GM12892 (cell line): ENCODE measurements at places on chromosomes 6 and 20.

DNA sequence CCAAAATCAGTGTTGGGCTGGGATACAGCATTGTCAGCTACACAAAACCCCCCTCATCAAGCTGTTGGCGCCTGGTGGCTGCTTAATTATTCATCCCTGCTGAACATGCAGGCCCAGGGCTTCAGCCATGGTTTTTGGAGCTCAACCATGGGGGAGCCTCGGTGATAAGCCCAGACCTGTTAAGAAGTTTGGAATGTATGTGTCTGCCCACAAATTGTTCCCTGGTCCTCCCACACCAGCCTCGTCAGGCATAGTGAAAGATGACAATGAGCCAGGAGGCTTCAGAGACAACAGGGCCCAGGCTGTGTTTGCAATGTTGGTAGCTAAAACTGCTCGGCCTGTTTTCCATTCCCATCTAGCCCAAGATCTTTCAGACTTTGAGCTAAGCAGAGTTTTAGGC is 34.8 kb upstream of the SIRPA start:
- DNase-seq, result no peak

DNA sequence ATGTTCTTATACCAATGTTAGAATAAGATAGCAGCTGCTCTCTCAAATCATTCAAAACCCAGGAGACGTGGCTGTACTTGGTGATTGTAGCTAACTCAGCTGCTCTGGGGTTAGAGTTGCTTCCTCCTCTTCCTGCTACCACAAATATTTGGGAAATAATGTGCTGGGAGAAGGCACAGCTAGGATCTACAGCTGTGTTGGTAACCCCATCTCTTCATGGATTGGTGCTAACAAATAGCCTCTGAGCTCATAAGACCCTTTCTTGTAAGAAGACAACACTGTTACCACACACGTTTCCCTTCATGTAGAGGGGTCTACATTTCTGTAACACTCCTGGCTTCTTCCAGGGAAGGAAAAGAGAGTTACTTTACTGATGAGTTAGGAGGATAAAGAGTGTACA is 911.0 kb upstream of the CITED2 start:
- DNase-seq, result no peak

DNA sequence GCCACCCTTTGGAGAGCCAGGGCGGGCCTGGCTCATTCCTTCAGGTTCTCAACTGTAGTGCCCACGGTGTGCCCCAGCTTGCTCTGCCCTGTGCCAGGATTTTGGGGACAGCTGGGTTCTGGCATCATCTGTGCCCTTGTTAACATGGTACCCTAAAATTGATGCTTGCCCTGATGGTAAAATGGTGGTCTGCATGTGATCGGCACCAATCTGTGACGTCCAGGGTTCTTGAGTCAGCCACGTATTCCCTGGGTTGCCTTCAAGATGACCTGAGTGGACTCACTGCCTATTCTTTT is 31.2 kb upstream of the APCDD1L start:
- DNase-seq, result no peak

DNA sequence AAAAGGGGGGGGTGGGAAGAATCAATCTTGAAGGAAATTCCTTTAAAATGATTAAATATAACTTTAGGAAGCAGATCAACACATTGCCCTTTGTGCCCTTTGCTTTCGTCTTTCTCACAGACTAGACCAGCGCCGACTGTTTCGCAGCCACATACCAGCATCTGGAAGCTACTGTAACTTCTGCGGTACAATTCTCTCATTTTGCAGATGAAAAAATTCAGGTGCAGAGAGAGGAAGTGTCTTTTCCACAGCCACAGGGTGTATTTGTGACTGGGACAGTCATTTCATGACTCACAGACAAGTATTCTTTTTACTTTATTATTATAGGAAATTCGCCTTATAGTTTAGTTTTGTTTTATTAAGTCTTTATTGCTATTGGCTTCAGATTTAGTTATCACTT is 84.2 kb downstream of the UST start:
- DNase-seq, result no peak

GRCh38 chr6:22322103-22323030 is 25.5 kb upstream of the PRL start:
- no peak for DNase-seq

GRCh38 chr6:11876934-11877433 is 98.4 kb upstream of the ADTRP start:
- no peak for DNase-seq

- DNase-seq, result no peak
These were observed 16.1 kb downstream of the TAF4 start for GRCh38 chr20:62049342-62050165.

DNA sequence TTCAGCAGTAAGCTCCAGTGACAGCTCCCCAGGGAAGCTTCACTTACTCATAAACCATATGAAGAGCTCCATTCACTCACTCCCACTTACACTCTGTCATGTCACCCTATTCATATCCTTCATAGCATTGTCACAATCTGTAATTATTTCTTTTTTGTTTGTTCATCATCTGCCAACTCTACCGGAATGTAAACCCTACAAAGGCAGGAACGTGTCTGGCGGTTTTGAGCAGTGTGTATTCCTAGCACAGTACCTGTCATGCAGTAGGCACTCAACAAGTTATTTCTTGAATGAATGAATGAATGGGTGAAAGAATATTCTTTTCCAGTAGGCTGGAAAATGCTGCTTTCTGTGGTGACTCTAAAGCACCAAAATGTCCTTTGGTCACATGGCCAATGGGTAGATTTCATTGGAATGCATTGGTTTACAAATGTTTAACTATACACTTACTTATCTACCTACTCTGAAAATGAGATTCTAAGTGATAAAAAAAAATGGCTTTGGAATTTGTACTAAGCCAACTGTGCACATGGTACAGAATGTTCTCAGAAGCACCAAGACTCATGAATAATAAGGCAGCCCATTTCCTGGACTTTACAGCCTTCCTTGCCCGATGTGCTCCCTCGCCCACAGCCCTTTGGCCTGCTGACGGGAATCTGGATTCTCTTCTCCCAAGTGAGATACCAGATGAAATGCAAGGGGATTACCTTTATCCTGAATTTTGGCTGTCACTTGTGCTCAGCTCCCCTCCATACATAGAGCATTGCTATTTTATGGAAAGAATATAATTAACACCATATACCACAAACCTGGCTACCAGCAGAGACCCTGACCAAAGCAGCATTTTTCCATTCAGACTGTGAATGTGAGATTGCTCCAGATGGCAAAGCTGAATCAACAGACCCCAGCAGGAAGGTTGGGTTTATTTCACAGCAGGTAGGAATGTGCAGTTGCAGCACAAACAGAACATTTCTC is 273.3 kb downstream of the ALDH8A1 start:
- DNase-seq, result no peak

DNA sequence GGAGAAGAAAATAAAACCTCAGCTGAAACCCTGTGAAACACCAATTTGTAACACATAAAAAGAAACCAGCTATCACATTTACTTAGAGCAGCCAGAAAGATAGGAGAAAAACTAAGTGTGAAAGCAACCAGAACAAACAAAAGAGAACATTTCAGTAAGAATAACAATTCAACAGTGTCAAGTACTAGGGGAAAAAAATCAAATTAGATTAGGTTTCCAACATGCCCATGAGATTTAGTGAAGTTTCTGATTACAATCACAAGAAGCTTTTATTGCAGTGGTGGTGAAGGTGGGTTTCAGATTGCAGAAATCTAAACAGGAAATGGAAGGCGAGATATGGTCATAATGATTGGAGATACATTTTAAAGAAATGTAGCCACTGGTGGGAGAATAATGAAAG is 22.1 kb upstream of the TRDN start:
- no peak for DNase-seq

GRCh38 chr20:32355417-32355841 is 2.7 kb upstream of the ASXL1 start:
- no peak for DNase-seq

DNA sequence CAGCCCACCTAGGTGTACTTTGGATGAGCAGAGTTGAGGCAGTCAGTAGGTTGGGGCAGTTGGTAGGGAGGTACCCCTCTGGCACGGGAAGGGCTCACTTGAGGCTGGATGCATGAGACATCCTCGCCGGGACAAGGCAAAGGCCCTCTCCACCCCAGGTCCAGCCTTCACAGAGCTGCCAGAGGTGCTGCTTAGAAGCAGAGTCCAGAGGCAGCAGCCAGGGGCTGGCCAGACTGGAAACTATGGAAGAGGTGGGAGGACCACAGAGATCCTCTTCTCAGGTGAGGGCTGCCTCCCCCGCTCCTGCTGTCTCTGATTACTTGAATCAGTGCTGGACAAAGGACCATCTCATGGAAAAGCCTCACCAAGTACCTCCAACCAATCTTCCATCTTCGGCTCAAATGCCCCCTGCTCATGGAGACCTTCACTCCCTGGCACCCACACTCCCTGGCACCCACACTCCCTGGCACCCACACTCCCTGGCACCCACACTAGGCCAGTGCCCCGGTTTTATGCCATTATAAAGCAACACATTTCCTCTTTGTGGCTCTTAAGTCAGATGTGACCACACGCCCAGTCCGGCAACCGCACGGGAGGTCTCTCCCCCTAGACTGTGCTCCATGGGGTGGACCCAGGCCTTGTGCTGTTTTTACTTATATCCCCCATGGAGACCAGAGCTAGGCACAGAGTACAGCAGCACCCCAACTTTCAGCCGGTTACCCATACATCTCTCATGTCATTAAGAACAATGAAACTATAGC is 100.1 kb downstream of the YTHDF1 start:
- no peak for DNase-seq

DNA sequence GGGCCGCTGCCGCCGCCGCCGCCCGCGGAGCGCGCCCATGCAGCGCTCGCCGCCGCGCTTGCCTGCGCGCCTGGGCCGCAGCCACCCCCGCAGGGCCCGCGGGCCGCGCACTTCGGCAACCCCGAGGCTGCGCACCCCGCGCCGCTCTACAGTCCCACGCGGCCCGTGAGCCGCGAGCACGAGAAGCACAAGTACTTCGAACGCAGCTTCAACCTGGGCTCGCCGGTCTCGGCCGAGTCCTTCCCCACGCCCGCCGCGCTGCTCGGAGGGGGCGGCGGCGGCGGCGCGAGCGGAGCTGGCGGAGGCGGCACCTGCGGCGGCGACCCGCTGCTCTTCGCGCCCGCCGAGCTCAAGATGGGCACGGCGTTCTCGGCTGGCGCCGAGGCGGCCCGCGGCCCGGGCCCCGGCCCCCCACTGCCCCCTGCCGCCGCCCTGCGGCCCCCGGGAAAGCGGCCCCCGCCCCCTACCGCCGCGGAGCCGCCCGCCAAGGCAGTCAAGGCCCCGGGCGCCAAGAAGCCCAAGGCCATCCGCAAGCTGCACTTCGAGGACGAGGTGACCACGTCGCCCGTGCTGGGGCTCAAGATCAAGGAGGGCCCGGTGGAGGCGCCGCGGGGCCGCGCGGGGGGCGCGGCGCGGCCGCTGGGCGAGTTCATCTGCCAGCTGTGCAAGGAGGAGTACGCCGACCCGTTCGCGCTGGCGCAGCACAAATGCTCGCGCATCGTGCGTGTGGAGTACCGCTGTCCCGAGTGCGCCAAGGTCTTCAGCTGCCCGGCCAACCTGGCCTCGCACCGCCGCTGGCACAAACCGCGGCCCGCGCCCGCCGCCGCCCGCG is 730 bp downstream of the INSM1 start:
- no peak for DNase-seq

GRCh38 chr6:168332020-168332419 is 12.4 kb upstream of the DACT2 start:
- no peak for DNase-seq

- no peak for DNase-seq
These were observed 15.9 kb upstream of the FANCE start for GRCh38 chr6:35436071-35436857.

GRCh38 chr6:156421933-156422332 is 355.2 kb upstream of the ARID1B start:
- DNase-seq, result no peak

GRCh38 chr6:96460052-96460700 is 61.4 kb upstream of the UFL1 start:
- DNase-seq, result no peak

GRCh38 chr20:46367967-46368901 is 38.2 kb downstream of the ELMO2 start:
- no peak for DNase-seq

GRCh38 chr20:13659288-13659687 is 20.6 kb upstream of the TASP1 start:
- no peak for DNase-seq

- DNase-seq, result no peak
These were observed 183.7 kb downstream of the CD109 start for GRCh38 chr6:73879501-73880293.

DNA sequence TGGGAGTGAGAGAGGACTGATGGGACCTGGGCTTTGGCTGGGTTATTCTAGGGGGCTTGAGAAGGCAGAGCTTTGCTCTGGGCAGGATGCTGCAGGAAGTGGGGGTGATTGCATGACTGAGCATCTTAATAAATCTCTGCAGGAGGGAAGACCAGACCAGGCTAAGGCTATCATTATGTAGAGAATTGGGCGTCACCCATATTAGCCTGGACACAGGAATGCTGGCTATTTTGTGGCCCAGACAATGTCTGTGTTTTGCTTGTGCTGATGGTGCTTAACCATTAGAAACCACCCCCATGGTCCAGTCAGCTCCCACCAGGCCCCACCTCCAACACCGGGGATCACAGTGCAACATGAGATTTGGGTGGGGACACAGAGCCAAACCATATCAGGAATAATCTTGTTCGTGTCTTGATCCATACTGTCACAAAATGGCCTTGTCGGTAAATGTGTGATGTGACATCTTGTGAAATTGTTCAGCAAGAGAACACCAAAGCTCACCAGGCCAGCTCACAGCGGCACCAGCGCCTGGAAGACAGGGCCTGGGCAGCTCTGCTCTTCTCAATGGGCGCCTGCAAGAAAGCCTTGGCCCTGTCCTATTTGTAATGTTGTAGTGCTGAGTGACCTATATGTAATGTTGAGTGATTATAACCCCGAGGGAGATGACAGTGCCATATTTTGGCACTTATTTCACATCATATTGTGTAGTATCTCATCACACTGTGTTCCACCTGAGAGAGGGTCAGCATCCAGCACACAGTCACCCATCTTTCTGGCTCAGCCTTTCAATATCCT is 211.8 kb downstream of the QKI start:
- no peak for DNase-seq

- DNase-seq, result no peak
These were observed 10.7 kb downstream of the TBXT start for GRCh38 chr6:166156942-166157341.

GRCh38 chr6:107321793-107322192 is 137.6 kb downstream of the PDSS2 start:
- DNase-seq, result no peak

DNA sequence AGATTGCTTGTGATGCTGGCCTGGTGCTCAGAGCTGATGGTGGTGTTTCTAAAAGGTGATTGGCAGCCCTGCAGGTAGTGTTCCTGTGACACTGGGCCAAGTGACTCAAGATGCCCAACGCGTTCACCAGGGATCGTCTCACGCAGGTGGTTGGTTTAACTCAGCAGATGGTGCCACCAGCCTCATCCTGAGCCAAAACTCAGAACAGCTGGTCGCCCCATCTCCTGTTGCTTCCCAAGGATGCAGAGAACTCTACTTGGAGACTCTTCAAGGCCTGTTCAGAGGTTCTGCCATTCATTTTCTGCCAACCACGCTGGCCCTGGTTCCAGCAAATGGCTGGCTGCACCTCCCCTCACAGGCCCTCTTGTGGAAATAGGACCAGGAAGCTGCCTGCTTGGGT is 394.4 kb downstream of the CDH26 start:
- no peak for DNase-seq
